ENCODE measurements at places on chromosomes 1 and 21. TPM values are rescaled to one million over a fixed set of nuclear protein-coding genes. Genes with fewer than 3 reads are reported as not detected.

SYT6 gene
- not detected for total RNA-seq

FCAMR gene
- not detected for total RNA-seq

ERICH3 gene
- total RNA-seq: not detected

FMO5 gene
- total RNA-seq: 0.71 TPM

CATSPERE gene
- total RNA-seq: 1.0 TPM

RUNX3 gene
- total RNA-seq: not detected

FAM110D gene
- total RNA-seq: not detected

AADACL3 gene
- not detected for total RNA-seq

USH2A gene
- under 0.01 TPM for total RNA-seq

KDF1 gene
- not detected for total RNA-seq

SEC22B gene
- 77.7 TPM for total RNA-seq

Data from smooth muscle cell of bladder (primary cell).